Adrenal gland (tissue), 19 donors: ENCODE measurements at places on chromosomes 6 and 20. TPM values are rescaled to one million over a fixed set of nuclear protein-coding genes. Genes with fewer than 3 reads are reported as not detected.

Gene TINAG
- total RNA-seq: not detected

- H3K4me1 ChIP-seq: no peaks in the 10 kb centered on the region
- no peaks in the 10 kb centered on the region for H3K36me3 ChIP-seq
- H3K27ac ChIP-seq: no peak overlapping the region
- no peak overlapping the region for H3K4me3 ChIP-seq
- no peak for DNase-seq
Observed at GRCh38 chr6:126550323-126550722, 210.4 kb downstream of the CENPW start.

DNA sequence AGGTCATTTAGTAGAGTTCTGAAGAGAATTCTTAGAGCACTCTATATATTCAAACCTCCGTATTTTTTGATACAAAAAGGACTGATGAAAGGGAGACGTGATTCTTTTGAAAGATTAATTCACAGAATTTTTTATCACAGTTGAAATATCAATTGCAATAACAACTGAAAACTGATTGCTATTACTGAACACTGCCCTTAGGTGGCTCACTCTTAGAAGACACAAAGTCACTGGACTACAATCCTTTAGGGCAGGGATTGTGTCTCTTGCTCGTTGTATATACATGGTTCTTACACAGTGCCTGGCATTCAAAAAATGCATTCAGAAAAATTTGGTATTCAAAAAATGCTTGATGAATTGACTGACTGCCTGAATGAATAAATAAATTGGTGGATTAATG, 17.1 kb upstream of the CALHM6 start:
- H3K4me1 ChIP-seq: peaks cover 16% of the 10 kb centered on the region
- H3K36me3 ChIP-seq: no peaks in the 10 kb centered on the region
- H3K27ac ChIP-seq: no peak overlapping the region
- no peak overlapping the region for H3K4me3 ChIP-seq
- H3K27me3 ChIP-seq: no peaks in the 10 kb centered on the region
- no peak for DNase-seq

DNA sequence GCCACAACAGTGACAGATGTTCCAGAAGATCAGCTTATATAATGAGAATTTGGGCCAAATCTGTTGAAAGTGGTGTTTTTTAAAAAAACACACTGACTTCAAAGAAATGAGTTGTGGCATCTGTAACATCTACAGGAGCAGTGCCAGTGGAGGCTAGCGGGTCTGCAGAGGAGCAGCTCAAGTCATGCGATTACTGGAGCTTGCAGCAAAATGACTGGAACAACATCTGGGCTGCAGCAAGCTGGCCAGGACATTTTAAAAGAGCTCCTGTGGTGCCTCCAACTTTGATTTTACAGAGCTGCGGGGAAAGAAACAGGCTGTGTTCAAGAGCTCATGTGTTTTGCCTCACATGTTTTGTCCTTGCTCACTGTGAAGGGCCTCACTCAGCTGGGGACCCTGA, 57.2 kb downstream of the TBX18 start:
- H3K27me3 ChIP-seq: no peaks in the 10 kb centered on the region
- DNase-seq: no peak
- H3K4me3 ChIP-seq: no peak overlapping the region
- no peaks in the 10 kb centered on the region for H3K36me3 ChIP-seq

DNA sequence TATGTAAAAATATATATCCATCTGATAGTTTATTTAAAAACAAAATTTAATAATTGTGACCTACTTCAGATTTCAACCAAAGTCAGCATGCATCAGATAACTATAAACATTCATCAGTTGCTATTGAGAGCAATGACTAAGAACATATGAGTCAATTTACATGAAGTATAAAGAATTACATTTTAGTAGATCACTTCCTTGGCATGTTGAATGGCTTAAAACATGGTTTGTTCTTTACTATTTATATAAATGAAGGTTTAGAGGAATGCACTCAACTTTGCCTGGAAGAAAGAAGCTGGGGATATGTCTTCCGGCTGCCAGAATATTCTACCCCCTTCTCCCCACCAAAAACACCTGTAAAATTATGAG, 6.4 kb upstream of the FAM217A start:
- no peaks in the 10 kb centered on the region for H3K36me3 ChIP-seq
- no peak overlapping the region for H3K4me3 ChIP-seq

Gene ZSCAN26
- total RNA-seq: 7.2 TPM

DNA sequence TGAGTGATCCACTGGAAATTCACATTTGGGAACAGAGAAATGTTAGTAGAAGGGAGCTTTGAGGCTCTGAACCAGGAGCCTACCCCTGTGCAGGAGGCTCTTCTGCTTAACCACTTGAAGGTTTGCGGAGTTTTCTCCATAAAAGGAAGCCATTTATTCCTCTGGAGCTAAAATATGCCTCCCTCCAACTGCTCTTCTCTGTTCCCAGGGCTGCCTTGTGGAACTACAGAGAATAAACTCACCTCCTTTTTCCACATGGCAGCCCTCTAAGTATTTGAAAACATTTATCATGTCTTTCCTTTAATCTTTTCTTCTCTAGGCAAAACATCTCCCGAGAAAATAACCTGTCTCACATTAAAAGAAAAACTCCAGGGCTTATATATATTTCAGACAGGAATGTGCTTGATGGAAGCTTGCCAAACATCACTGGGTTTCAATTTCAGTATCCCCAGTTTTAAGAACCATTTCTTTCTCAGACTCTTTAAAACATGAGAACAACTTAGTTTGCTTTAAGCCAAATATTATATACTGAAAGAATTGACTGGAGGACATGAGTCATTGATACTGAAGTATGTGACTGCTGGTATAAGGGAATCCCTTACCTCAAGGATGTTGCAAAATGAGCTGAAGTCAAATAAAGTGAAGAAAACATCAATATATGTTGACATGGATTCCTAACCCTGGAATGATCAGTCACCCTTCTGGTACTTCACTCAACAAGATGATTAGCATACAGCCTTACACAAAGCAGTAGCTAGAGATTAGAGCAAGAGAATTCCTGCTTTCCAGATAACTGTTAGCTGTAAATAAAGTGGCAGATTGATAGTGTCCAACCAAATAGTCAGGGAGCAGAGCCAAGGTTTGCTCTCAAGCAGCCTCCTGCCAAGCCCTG, 74.0 kb downstream of the ZBTB2 start:
- DNase-seq: no peak
- no peaks in the 10 kb centered on the region for H3K4me1 ChIP-seq
- H3K4me3 ChIP-seq: no peak overlapping the region
- H3K36me3 ChIP-seq: no peaks in the 10 kb centered on the region
